Urinary bladder (tissue), 4 donors: ENCODE measurements at places on chromosomes 13 and 19. TPM values are rescaled to one million over a fixed set of nuclear protein-coding genes. Genes with fewer than 3 reads are reported as not detected.

Gene TTYH1
- 3.6 TPM for total RNA-seq

Gene ZNF571
- total RNA-seq = 17.4 TPM

Gene ICAM4
- total RNA-seq = 2.6 TPM

DNA sequence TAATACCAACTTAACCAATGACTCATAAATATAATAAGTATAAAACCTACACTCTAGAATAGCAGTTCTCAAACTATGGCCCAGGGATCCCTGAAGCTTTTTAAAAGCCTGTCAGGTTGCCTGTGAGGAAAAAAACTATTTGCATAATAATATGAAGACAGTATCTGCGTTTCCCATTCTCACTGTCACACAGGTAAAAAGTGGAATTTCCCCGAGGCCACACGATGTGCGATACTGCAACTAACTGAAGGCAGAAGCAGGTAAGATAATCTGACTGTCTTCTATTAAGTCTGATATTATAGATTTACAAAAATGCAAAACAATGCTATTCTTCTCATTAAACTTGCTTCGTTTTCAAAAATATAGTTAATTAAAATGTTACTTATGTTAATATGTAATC lies 52.5 kb upstream of the EEF1AKMT1 start:
- DNase-seq = no peak

GRCh38 chr13:25865391-25865790 lies 186.4 kb downstream of the SHISA2 start:
- DNase-seq = no peak

DNA sequence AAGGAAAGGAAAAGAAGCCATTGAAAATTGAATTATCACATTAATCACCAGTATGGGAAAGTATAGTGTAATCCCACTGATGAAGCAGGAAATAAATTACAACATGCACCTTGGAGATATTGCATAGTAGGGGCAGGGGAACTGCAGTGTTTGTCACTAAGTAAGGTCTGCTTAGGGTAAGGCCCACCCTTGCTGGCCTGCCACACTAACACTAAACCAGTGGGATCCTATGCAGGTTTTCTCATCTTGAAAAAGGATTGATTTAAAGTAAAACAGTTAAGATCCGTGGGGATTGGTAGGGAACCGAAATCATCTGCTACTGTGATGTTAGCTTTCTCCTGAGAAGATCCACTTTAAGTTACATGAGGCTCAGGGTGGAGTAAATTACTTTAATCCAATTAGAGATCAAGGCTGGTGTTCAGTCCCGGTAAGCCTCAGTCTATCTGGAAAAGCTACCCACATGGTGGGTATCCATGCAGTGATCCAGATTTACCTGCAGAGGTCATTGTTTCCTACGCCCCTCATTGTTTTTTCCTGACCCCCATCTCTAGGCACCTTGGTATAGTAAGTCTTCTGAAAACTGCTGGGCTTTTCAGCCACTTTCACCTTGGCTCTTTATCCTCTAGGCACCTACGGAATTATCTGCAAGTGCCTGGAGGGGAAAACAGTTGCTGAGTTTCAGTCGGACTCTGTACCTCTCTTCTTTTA lies 1014.9 kb upstream of the ATXN8OS start:
- no peak for DNase-seq

Gene CERS1
- 7.2 TPM for total RNA-seq

DNA sequence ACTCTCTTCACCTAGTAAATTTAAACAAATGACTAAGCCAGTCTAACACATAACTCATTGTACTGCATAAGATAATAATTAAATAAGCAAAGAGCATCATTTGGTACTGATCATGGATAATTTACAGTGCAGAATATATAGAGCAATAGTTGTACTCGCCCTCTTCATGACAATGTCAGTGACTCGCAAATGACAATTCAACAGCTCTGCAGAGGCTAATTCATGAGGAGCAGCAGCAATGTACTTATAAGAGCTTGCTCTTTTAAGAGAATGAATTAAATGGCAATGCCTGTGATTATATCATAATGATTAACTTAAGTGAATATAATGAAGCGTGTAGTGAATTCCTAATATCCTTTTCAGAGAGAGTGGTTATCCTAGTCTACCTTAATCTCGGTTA lies 284.5 kb upstream of the PCDH20 start:
- DNase-seq = no peak

- no peak for DNase-seq
Observed at GRCh38 chr19:47018923-47019322, 714 bp upstream of the NPAS1 start.

GRCh38 chr19:16319481-16319880 lies 5.1 kb upstream of the KLF2 start:
- no peak for DNase-seq

Gene IGFL2
- not detected for total RNA-seq

Gene CEACAM18
- total RNA-seq = not detected

- no peak for DNase-seq
Observed at GRCh38 chr19:31804668-31805067, 455.4 kb upstream of the TSHZ3 start.

- DNase-seq = no peak
Observed at GRCh38 chr13:34322014-34322742, 504.2 kb downstream of the RFC3 start.

Gene GZMM
- 0.63 TPM for total RNA-seq

DNA sequence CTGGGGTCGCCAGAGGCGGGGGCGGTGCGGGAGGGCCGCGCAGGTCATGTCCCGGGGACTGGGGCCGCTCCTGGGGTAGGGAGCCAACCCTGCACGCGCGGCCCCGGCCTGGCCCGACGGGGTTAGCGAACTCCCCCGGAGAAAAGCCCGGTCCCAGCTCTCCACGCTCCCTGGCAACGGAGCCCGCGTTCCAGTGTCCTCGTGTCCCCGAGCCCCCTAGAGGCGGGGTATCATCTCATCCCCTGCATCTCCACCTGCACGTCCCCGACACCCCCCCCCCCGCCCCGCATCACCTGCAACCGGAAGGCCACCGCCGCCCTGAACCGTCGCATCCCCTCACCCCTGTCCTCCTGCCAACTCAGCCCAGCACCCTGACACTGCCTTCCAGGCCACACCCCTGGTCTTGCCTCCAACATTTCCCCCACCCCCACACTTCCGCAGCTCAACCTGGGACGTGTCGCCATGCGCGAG lies 2.7 kb downstream of the WDR88 start:
- DNase-seq = no peak

Gene ARHGAP35
- total RNA-seq = 33.0 TPM

- DNase-seq = no peak
Observed at GRCh38 chr13:110989331-110989730, 74.5 kb upstream of the ANKRD10 start.

GRCh38 chr13:106462710-106463109 lies 72.8 kb downstream of the EFNB2 start:
- DNase-seq = no peak

DNA sequence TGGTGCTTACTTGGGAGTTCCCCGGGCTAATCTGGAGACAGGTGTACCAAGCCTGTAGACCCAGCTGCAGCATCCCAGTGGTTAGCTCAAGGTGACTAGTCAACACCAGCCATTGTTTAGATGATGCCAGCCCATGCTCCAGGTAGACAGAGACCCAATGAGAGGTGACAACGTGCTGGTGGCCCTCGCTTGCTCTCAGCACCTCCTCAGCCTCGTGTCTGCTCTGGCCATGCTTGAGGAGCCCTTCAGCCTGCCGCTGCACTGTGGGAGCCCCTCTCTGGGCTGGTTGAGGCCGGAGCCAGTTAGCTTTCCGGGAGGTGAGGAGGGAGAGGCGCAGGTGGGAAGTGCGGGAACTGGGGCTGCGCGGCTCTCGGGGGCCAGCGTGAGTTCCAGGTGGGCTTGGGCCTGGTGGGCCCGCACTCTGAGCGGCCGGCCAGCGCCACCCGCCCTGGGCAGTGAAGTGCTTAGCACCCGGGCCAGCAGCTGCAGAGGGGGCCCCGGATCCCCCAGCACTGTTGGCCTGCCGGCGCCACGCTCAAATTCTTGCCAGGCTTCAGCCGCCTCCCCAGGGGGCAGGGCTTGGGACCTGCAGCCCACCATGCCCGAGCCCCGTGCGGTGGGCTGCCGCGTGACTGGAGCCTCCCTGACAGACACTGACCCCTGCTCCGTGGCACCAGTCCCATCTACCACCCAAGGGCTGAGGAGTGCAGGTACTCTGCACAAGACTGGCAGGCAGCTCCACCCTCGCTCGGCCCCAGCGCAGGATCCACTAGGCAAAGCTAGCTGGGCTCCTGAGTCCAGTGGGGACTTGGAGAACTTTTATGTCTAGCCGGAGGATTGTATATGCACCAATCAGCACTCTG lies 85.9 kb upstream of the VSTM2B start:
- no peak for DNase-seq
